ENCODE measurements at places on chromosomes 6 and 20.

GRCh38 chr6:35359744-35360348, 17.5 kb downstream of the PPARD start:
- no peak for DNase-seq

DNA sequence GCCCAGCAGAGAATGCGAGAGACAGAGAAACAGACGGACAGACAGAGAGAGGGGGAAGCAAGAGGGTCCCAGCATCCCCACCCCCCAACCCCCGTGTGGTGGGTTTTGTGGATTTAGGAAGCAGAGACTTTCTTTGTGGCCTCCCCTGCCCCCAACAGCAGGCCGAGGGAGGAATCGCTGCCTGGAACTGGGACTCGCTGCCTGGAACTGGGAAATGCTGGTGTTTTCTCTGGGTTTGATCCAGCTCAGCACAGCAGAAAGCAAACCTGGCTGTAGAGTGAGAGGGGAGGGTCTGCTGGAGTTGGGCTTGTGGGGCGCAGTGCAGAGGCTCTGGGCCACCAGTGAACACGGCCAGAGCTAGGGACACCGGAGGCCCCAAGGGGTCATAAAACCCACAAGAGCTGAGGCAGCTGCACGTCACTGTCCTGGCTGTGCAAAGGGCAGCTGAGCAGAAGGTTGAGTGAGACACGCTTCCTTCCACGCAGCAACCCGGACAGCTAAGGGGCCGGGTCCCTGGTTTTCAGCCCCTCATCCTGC, 181.8 kb downstream of the TAF4 start:
- DNase-seq: no peak

GRCh38 chr20:59145924-59146779, 17.5 kb upstream of the ZNF831 start:
- DNase-seq: peak; percentile 80

GRCh38 chr20:50163570-50164317, 10.2 kb upstream of the PEDS1 start:
- no peak for DNase-seq

DNA sequence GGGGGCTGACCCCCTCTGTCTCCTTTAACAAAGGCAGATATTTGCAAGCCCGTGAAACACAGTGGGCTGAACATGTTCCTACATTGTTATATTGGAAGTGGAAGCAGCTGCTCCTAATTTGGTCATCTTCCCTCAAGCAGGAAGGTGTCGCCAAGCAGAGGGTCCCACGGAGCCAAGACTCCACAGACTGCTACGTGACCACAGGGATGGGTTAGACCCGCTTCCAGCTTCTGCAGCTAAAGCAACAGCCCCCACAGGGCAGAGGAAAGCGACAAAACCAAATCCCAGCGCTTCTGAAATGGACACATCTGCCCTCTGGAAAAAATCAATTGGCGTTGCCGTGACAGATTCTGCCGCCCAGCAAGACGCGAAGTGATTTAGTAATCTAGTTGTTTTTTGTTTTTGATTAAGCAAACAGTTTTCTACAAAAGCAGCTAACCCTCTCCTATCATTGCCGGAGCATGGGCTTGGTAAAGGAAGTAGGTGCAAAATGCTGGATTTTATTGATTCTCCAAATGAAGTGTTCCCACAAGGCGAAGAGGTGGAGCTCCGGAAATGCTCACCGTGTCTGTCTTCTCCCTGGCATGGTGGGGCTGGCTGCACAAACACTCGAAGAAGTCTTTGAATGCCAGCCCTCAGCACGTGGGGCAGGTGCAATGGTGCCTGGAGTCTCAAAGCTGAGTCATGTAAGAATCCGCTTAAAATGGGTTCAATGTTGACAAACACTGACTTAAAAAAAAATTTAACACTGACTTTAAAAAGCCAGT, 79.4 kb upstream of the FRMD1 start:
- DNase-seq: no peak

GRCh38 chr6:38782616-38783015, 67.5 kb downstream of the DNAH8 start:
- no peak for DNase-seq

- no peak for DNase-seq
These were observed 9.4 kb upstream of the GMPR start for GRCh38 chr6:16228709-16229665.

- DNase-seq: no peak
These were observed 30.7 kb downstream of the TASP1 start for GRCh38 chr20:13608066-13608465.

GRCh38 chr6:134400941-134401340, 83.0 kb upstream of the SGK1 start:
- DNase-seq: no peak

GRCh38 chr6:31299947-31300346, 28.1 kb upstream of the HLA-C start:
- DNase-seq: no peak

GRCh38 chr6:42748203-42748898, 2.4 kb upstream of the TBCC start:
- no peak for DNase-seq

- no peak for DNase-seq
These were observed 35.0 kb downstream of the FAM50B start for GRCh38 chr6:3884007-3884745.

DNA sequence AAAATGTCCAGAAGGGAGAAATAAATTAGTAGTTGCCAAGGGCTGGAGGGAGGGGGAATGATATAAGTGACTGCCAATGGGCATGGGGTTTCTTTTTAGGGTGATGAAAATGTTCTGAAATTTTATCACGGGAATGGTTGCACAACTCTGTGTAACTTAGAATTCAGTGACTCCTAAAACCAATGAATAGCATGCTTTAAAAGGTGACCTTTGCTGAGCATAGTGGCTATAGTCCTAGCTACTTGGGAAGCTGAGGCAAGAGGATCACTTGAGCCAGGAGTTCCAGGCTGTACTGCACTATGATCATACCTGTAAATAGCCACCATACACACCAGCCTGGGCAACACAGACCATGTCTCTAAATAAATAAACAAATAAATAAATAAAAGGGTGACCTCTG, 109.0 kb downstream of the ATG5 start:
- no peak for DNase-seq

- DNase-seq: peak; percentile 71
These were observed 647 bp downstream of the AK9 start for GRCh38 chr6:109690373-109690736.

DNA sequence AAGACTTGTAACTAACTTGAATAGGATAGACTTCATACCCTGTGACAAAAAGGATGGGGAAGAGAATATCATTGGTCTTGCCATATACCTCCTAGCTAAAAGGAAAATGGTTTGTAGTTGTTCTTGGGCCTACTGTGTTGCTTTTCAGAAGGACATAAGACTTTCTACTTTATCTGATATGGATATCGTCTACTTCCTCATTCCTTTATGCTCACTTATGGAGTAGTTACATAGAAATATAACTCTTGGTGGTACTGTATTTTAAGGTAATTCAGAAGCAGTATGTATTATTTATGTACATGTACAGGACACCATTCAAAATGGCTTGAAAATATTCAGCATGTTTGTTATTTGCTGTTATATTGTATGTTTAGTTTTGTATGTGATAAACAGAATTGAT, 8.0 kb downstream of the FAM217B start:
- no peak for DNase-seq

DNA sequence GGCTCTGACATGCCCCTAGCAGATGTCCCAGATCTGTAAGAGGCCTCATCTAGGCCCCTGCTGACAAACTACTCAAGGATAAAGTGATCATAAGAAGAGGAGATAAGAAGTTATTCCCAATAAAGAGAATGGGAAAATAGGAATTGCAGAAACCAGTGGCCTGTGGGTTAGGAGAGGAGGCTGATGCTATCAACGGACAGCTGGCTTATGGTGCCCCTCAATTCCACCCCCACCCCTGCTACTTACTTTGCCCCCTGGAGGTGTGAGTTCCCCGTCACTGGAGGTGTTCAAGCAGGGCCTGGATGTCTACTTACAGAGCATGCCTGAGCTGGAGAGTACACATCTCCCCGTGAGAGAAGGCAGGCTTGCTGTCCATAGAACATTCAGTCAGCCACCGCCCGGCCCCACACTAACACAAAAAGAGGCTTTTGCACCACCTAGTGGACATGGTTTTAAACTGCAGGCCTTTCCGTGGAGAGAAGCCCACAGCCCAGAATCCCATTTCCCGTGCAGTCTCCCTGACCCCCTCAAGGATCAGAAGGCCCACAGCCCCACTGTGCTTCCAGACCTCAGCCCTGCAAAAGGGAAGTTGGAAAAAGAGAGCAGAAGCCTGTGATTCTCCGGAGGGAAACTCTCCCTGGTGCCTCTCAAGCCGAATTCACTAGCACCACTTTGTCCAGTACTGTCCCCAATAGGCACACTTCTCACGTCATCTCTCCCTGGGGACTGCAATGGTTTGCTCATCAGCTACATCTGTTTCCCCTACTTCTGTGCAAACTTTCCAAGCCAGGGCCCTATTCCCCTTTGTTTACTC, 23.8 kb upstream of the BNIP5 start:
- peak; percentile 72 for DNase-seq

DNA sequence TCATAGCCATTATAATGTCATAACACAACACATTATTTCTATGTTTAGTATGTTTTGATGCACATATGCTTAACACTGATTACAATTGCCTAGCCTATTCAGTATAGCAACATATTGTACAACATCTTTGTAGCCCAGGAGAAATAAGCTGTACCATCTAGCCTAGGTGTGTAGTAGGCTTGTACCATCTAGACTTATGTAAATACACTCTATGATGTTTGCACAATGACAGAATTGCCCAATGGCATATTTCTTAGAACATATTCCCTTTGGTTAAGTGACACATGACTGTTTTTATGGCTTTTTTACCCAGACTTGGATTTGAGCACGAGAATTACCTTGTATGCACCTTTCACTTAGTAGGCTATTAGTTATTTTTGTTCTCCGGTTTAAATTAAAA, 64.5 kb upstream of the HIVEP1 start:
- no peak for DNase-seq

- DNase-seq: peak; percentile 60
These were observed 50.1 kb upstream of the SLC32A1 start for GRCh38 chr20:38674092-38674764.

- DNase-seq: no peak
These were observed 300.2 kb upstream of the SYNCRIP start for GRCh38 chr6:85942844-85943243.

- DNase-seq: no peak
These were observed 28.6 kb upstream of the ARFGEF2 start for GRCh38 chr20:48892891-48893290.

- DNase-seq: no peak
These were observed 71.7 kb downstream of the FOXO3 start for GRCh38 chr6:108632441-108632840.

- no peak for DNase-seq
These were observed 41.5 kb downstream of the USP45 start for GRCh38 chr6:99473730-99474129.

- DNase-seq: no peak
These were observed 77.6 kb downstream of the WASF1 start for GRCh38 chr6:110101885-110102284.

GRCh38 chr6:35647400-35647799, 41.3 kb downstream of the FKBP5 start:
- no peak for DNase-seq

DNA sequence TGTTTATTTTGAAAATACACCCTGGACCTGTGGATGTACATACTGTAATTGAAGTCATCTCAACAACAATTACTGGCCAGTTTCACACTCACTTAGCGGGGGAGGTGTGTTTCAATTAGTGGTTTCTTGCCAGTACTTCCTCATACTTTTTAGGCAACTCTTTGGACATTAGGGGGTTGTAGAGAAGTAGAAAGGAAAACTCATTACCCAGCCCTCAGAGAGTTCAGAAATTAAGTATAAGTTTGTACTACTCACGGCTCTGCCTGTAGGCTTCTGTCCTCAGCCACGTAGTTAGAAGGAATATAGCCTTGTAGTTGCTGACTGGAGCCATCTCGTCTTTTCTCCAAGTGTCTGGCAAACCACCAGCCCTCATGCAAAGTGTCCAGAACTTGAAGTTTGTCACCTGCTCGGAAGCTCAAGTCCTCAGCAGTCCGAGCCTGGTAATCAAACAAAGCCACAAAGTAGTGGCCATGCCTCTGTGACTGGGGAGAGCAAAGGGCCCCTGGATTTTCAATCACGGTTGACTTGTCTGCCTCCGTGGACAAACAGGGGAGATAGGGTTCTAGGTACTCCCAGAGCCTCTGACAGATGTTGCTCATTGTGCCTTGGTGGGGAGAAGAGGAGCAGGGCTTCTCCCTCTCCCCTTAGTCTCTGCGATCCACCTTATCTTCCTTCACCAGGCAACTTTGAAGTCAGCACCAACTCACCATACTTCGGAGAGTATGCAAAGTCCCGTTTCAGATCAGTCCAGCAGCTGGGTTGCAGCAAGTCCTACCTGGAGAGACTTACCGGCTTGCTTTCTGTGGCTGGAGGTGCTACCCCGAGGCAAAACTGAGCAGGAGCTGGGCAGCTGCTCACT, 749 bp downstream of the FRK start:
- no peak for DNase-seq

DNA sequence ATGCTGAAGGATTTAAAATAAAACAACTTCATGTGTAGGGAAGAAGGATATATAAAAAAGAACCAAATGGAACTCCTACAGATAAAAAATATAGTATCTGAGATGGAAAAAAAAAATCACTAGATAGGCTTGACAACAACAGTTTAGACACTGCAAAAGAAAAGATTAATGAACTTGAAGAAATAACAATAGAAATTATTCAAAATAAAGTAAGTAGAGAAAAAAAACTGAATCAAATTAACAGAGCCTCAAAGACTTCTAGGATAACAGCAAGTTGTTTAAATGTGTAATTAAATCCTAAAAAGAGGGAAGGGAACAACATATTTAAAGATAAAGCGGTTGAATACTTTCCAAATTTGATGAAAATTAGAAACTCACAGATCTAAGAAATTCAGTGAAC, 316.3 kb upstream of the ECI2 start:
- no peak for DNase-seq
